Activated gamma-delta T cell treated with Interleukin-2 at 50 U/mL for 16 hours (primary cell): ENCODE measurements at places on chromosomes 2 and 18.
A peak's percentile ranks its signal among the peaks of the same experiment; 100 is the strongest.

GRCh38 chr2:105803773-105804172 is 59.1 kb downstream of the NCK2 start:
- no peak for DNase-seq

GRCh38 chr2:99648178-99648844 is 158.5 kb upstream of the REV1 start:
- no peak for DNase-seq

DNA sequence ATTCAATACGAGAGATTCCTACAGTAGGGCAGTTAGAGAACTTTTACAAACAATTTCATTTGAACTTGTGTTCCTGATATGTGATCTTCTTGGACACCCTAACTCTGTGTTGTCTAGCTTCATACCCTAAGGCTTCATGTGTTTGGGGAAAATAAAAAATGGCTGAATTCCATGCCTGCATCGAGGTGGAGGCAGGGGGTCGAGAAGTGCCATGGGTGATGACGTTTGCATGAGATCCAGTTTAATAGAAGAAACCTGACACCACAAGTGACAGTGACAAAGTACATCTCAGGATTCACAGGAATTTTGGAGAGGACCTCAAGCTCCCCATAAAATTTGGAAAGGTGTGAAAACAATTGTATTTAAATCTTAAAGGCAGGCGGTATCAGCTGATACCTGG is 169.2 kb upstream of the NABP1 start:
- no peak for DNase-seq

- DNase-seq = no peak
Observed at GRCh38 chr2:151289972-151290866, 751 bp upstream of the NMI start.

GRCh38 chr2:198052741-198053140 is 248.3 kb downstream of the PLCL1 start:
- no peak for DNase-seq

DNA sequence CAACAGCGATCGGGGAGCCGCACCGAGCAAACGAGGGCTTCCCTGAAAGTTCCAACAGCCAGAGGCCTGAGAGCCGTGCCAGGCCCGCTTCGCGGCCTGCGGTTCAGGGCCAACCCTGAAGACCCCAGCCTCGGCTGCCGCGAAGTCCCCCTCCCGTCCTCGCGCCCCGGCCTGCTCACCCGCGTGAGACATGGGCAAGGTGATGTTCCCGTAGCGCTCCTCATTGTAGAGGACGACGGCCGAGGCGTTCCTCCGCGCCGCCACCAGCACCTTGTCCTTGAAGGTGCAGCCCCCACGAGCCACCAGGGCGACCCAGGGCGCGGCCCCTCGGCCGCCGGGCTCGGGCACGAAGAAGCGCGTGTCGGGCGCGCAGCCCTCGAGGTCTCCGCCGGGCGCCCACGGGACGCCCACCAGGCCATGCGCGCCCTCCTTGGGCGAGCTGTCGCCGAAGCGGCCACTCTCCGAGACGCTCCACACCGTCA is 510 bp downstream of the RNF149 start:
- no peak for DNase-seq

GRCh38 chr18:13823707-13824395 is at the start of gene MC5R:
Gene MC5R (plus strand): TSS chr18:13824149. CDS start chr18:13825766, 1,617 bp downstream.
- peak; percentile 66 for DNase-seq

DNA sequence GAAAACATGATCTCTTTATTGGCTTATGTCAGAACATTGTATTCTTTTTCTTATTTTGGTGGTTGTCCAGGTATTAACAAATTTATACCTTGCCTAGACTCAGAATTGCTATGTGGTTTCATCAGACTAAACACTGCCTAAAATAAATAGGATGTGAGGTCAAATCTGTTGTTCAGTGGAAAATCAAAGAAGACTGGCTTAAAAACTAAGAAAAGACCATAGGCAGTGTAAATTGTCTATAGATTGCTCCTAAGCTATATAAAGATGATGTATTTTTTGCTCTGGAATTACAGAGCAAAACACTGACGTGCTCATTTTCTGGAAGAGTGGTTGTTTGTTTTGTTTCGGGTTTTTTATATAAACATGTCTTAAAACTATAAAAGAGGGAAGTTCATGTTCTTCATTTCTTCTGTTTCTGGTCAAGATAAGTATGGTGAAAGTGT is 266.0 kb downstream of the ALPK2 start:
- DNase-seq = no peak

GRCh38 chr2:210072922-210073509 is 70.6 kb downstream of the RPE start:
- no peak for DNase-seq

DNA sequence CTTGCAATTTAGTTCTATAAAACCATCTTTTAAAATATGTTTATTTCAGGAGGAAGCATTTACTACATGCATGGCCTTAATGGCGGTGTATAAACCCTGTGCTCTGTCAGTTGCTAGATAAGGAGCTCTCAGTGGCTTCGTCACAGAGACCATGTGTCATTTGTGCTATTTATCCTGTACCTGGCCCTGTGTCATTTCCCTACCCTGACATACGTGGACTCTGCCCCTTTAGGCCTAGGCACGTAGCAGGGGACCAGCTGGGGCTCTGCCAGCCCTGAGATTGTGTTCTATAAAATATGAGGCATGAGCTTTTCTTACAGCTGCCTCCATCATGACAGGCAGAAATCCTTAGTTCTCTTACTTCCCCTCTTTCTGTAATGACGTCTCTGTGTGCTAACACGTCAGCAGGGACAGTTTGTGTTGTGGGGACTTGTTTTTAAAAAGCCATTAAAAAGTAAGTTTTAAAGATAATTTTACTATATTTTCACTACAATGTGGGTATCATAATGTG is 88.0 kb downstream of the ITGB1BP1 start:
- DNase-seq = no peak

DNA sequence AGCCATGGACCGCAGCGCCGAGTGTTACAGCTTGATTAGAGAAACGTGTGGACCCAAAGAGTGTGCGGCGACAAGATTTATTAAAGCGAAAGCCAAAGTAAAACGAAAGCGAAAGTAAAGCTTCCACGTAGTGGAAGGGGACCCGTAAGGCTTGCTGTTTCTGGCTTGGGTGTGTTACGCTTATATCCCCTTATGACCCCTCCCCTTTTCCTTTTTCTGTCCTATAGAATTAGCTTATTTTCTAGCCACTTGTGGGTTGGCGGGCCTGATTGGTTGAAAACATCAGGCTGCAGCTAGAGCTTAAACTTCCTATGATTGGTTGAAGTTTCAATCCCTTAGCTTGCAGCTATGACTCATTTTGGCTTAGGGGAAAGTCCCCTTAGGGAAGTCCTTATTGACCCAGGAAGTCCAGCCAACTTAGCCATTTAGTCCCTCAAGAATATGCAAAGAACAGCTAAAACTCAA is 969.7 kb downstream of the DCDC2C start:
- DNase-seq = no peak

- DNase-seq = no peak
Observed at GRCh38 chr18:48621815-48622555, 83.2 kb downstream of the CTIF start.

DNA sequence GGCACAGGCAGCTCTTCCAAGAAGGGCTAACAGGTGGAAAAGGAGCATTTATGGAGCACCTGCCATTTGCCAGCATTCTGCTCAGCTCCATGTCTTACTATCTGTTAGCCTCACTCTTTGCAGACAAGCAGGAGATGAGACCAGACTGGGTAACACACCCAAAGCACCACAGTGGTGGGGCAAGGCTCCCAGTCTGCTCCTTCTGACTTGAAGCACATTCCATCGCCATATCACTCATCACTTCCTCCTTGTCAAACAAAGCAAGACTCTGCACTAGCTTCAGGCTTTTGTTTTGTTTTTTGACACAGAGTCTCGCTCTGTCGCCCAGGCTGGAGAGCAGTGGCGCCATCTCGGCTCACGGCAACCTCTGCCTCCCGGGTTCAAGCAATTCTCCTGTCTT is 182.8 kb downstream of the MGAT5 start:
- no peak for DNase-seq

DNA sequence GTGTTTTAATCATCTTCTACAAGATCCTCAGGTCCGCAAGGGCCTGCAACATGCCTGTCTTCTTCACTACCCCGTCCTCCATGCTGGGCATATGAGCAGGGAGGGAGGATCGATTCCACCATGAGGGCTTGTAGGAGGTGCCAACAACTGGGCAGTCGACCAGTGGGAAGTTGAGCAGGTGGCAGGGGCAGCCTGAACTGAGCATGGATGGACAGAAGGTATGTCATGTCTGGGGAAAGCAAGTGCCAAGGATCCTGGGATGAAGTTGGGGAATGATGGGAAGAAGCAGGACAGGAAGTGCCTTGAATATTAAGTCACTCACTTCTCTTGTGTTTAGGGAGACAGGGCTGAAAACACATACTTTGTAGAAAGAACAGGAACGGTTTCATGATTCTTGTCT is 44.7 kb downstream of the CTIF start:
- no peak for DNase-seq

GRCh38 chr2:45919160-45919650 is 267.7 kb downstream of the PRKCE start:
- DNase-seq = no peak

- DNase-seq = no peak
Observed at GRCh38 chr2:28161466-28161865, 231.2 kb upstream of the FOSL2 start.

- no peak for DNase-seq
Observed at GRCh38 chr18:5770176-5770575, 125.1 kb downstream of the TMEM200C start.

DNA sequence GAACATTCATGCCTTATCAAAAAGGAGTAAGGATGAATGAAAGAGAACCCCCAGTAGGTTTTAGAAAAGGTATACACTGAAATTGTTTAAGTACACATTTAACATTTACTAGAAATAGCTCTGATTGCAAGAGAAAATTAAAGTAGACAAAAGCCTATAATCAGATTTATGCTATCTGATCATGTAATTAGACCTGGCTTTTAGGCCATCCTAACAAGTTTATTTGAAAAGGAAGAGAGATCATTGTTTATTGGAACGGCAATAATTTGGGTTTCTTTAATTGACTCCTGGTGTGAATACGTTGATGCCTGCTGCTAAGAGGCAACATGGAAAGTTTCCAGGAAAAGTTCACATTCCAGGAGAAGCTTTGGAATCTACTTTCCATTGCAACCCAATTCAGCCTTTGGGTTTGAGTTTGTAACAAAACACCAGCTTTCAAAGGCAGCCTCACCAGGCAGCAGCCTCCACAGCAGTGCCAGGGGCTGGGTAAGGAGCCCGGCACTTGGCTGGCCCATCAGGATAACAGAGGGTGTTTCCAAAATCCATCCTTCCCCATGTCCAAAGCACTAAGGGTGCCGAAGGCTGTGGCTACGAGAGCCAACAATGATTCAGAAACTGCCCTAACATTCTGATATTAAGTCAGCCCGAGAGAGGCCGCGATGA is 18.0 kb downstream of the FZD7 start:
- DNase-seq = no peak

- DNase-seq = no peak
Observed at GRCh38 chr18:25724121-25724520, 366.3 kb downstream of the SS18 start.

GRCh38 chr2:197596766-197597165 is 78.6 kb downstream of the RFTN2 start:
- DNase-seq = no peak

GRCh38 chr18:47917923-47918610 is 12.4 kb downstream of the SMAD2 start:
- no peak for DNase-seq

- DNase-seq = peak; percentile 53
Observed at GRCh38 chr2:3223080-3223923, 154.3 kb downstream of the EIPR1 start.

DNA sequence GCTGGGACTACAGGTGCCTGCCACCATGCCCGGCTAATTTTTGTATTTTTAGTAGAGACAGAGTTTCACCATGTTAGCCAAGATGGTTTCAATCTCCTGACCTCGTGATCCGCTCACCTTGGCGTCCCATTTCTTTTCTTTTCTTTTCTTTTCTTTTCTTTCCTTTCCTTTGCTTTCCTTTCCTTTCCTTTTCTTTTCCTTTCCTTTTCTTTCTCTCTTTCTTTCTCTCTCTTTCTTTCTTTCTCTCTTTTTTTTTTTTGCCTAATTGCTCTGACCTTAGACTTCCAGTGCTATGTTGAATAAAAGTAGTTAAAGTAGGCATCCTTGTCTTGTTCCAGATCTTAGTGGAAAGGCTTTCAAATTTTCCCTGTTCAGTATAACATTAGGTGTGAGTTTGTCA is 41.0 kb upstream of the REEP1 start:
- no peak for DNase-seq

DNA sequence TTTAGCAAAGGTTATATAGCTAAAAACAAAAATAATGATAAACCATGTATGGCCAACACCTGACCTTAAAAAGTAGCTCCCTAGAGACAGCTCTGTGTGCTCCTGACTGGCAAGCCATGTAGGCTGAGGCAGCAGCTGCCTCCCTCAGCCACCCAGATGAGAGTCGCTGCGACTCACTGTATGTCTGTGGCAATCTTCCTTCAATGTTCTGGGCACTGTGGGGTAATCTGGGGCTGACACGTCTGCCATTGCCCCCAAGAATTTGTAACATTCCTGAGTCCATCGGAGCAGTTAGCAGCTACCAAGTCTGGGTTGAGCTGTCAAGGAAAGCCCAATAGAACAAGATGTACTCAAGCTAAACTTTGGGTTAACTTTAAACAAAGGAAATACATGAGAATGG is 106.4 kb upstream of the DAPL1 start:
- DNase-seq = no peak

DNA sequence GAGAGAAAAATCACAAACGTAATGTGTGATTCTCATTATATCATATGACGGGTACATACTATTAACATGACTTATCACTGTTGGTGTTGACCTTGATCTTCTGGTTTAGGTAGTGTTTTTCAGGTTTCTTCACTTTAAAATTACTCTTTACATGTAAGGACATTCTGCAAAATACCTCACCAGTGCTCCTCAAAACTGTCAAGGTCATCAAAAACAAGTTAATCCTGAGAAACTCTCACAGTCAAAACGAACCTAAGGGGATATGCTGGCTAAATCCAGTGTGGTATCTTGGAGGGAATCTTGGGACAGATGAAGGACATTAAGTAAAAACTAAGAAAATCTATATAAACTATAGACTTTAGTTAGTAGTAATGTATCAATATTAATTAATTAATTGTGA is 499.8 kb downstream of the IRS1 start:
- DNase-seq = no peak

- DNase-seq = no peak
Observed at GRCh38 chr2:218438596-218438995, 19.7 kb downstream of the VIL1 start.

- no peak for DNase-seq
Observed at GRCh38 chr2:126837966-126838715, 60.5 kb upstream of the TEX51 start.

DNA sequence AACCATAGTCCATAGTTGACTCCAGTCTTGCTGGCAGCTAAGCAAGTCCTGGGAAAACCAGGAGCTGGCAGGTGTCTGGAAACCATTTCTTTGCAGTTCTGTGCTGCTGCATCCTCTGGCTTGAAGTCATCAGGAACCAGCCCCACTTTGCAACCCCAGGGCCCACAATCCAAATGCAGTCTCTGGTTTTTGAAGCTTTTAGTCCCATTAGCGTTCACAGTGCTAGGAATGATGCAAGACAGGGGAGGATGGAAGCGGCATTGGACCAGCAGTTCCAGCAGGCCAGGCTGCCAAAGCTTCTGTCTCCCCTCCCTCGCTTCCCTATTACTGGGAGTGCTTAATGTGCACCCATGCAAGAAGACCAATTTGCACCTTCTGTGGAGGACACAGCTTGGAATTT is 106.4 kb downstream of the ZBTB7C start:
- DNase-seq = no peak

- no peak for DNase-seq
Observed at GRCh38 chr2:54555318-54555837, 99.3 kb downstream of the SPTBN1 start.
